Occipital lobe (tissue), 3 donors: ENCODE measurements at places on chromosomes 7 and 10. TPM values are rescaled to one million over a fixed set of nuclear protein-coding genes. Genes with fewer than 3 reads are reported as not detected.

GRCh38 chr10:132534391-132535064, 3.1 kb upstream of the INPP5A start:
- DNase-seq: no peak

GRCh38 chr10:10256860-10257259, 760.8 kb upstream of the CELF2 start:
- DNase-seq: no peak

DNA sequence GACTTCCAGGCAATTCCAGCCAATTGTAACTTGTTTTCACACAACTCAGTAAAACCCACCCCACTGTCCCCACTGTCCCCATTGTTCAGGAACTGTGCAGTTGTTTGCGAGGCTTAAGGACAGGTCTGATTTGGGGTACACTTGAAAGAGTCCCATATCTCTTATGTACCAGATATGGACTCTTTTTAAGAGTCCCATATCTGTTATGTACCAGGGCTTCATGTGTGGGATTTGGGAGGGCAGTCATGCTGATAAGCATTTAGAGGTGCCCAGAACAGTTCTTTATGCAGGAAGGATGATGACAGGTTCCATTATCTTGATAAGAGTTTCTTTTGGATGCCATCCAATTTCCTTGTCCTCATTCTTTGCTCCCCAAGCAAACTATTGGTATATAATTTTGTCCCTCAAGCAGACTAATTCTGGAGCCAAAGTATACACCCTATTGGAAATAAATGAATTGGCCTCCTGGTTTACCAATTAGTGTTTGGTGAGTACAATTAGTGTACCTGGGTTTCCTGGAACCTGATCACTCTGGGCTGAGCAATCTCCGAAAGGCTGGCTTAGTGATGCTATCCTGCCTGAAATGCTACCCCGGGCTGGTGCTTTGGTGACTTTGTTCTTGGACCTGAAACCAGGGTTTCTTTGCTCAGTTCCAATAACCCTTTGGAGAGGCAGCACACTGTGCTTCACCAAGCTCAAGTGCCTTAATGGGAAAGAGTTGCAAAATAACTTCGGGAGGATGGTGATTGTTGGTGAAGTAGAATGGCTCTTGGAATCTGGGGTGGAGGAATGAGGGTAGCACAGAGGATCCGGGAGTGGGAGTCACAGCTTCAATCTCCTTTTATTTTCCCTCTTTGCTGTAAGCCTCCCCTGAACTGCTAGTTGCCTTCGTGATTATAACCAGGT, 6.2 kb upstream of the DMBT1 start:
- no peak for DNase-seq

DNA sequence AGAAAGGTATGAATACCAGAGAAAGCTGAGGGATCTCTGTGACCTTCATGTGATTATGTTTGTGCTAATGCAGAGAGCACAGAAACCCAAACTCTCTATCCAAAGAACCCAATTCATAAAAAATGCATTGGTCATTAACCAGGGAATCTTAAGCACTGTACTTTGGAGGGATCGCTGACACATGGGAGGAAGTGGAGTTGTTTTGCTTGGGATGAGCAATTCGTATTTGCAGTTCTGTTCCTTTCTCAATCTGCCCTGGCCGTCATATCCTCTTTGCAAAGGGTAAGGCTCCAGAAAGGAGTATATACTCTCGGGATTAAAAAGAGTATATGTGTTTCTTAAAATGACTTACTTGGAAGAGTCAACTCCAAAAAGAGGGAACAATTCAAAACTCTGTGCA, 221.3 kb downstream of the POU6F2 start:
- DNase-seq: no peak

Gene CCL26
- total RNA-seq: not detected

DNA sequence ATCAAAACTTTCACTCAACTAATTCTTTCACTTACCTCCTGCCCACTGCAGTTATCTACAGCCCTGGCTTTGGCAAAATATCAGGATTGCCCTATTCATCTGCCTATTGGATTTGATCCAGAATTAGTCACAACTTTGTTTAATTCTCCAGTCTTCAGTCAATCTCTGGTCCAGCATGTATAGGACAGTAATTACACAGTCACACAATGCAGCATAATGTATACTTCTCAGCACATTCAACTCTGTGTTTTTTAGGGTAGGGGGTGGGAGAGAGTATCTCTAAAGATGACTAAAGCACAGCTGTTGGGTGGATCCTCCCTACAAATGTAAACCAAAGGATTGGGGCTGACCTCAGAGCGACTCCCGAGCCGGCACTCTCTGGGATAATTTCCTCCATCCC, 17.7 kb upstream of the NRP1 start:
- no peak for DNase-seq

Gene ANKRD7
- 5.9 TPM for total RNA-seq

Gene OPALIN
- not detected for total RNA-seq

- DNase-seq: no peak
Observed at GRCh38 chr7:22579961-22580360, 80.0 kb upstream of the STEAP1B start.

Gene CCDC3
- 12.8 TPM for total RNA-seq

GRCh38 chr7:30475580-30475979, 3.0 kb downstream of the NOD1 start:
- no peak for DNase-seq

- DNase-seq: no peak
Observed at GRCh38 chr10:80205477-80206276, at the start of gene ANXA11. ANXA11 (minus strand) TSS chr10:80205537; CDS start chr10:80172861, 32,676 bp downstream.

DNA sequence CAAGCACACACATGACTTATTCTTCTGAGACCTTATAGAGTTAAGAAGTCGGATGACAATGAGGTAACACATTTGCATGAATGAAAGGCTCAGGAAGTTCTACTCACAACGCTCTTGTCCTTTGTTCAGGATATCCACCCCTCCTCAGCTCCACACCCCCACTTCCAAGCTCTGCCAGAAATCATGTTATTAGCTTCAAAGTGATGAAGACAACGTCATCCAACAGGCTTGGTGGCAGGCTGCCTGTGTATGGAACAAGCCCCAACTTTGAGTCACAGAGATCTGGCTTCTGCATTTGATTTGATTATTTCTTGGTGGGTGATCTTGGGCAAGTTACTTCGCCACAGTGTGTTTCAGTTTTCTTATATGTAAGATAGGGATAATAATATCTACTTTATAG, 12.4 kb upstream of the BMPER start:
- DNase-seq: no peak

DNA sequence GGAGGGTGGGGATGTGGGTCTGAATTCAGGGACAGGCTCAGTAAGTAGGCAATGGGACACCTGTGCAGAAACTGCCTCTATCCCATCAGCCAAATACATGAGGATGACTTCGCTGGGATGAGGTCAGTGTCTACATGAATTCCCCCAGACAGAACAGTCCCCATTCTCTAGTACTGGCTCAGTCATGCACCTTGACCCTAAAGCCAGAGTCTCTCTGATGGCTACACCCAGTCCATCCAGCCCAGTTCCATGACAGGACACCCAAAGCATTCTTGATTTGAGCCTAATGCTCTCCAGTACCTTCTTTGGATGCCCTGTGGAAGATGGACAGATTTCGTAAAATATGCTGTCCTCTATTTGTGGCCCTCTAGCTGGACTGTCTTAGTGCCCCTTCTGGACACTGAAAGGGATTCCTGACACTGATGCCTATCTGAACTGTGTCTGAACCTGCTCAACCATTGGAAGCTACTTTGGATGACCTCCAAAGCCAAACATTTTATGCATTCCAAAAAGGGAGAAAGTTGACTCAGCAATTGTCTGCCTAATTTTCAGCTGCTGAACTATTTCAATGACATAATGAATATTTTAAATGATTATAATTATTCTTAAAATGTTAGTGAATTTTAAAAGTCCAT, 14.6 kb downstream of the SFRP4 start:
- DNase-seq: no peak
